Stimulated activated CD4-positive, alpha-beta T cell treated with anti-CD3 and anti-CD28 coated beads, Interleukin-4, amount 100 ng/mL, for 48 hours (primary cell): ENCODE measurements at places on chromosomes 5 and 9.

GRCh38 chr5:80067531-80068245 lies 32.5 kb downstream of the THBS4 start:
- DNase-seq = no peak

DNA sequence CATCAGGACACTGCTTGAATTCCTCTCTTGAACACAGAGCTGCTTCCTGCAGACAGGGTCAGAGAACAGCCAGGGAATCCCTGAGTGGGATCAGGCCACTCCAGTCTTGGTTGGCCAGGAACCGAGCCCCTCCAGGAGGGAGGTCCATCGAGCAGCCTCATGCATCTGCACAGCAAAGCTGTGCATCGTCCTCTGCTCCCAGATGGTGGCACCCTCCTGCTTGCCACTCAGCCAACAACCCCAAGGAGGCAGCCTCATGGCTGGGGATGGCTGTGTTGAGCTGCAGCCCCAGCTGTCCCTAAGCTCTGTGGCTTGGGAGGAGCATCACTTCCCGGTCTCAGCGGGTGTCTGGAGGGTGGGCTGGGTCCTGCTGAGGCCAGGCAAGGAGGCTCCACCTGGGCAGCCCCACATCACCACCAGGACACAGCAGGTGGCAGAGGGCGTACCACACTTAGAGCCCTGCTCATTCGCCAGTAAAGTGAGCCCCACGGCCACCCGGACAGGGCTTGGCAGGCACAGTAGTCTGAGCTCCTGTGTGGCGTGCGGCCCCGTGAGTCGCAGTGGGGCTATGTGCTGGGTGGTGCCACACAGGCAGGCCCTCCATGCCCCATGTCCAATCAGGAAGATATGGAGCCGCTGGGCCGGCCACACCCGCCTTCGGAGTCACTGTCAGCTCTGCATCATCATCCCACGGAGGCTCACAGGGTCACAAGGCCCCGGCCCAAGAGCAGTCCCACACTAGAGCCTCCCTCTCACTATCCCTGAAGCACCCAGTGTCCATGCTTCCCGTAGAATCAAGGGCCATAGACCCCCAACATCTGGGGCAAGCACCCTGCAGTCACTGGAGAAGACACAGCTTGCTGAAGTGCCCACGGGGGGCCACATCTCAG lies 11.9 kb downstream of the LPCAT1 start:
- DNase-seq = no peak

GRCh38 chr5:158751961-158752655 lies 347.6 kb downstream of the EBF1 start:
- DNase-seq = no peak

DNA sequence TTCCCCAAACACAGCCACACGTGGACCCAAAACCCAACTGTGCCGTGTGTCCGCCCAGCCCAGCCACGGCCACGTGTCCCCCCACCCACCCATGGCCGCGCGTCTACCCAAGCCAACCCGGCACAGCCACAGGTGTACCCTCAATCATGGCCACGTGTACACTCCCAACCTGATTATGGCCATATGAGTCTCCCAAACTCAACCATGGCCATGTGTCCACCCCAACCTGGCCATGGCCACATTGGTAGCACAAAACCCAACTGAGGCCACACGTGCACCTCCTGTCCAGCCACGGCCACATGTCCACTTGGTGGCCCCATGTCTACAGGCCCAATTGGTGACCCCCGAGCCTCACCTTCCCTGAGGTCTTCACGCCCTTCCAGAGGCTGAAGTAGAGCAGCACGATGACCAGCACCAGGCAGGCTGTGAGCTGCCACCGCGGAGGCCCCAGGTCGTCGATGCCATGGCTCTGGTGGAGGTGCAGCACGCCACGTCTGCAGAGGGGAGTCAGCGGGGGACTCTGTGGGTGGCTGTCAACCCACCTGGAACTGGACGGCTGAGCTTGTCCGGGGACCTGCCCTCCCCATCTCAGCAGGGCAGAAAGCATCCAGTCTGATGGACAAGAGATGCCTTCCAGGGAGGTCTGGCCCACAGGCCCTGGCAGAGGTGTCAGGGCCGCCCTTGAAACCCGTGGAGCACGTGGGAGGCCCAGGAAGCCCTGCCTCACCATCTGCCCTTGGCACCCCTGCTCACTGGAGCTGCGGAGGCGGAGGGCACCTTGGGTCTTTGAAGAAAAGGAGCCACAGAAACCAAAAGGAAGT lies 23.5 kb downstream of the SLC6A3 start:
- DNase-seq = no peak

GRCh38 chr5:7793895-7794294 lies 57.0 kb downstream of the CFAP90 start:
- no peak for DNase-seq

DNA sequence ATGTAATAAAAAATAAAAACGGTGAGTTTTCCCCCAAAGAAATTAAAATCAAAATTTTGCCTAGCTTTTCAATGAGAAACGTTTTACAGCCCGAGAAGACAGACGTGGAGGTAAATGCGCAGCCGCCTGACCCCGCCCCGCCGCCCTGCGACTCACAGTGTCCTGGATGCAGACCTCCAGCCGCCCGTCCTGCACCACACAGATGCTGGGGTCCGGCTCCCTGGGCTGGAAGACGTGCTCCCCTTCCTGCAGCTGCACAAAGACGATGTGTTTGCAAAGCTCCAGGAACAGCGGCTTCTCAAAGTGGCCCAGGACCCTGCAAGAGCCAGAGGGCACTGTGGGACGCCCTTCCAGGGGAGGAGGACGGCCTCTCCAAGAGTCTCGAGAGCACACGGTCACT lies 7.7 kb downstream of the PNPLA7 start:
- no peak for DNase-seq

GRCh38 chr9:20771729-20772128 lies 87.7 kb downstream of the FOCAD start:
- DNase-seq = no peak

DNA sequence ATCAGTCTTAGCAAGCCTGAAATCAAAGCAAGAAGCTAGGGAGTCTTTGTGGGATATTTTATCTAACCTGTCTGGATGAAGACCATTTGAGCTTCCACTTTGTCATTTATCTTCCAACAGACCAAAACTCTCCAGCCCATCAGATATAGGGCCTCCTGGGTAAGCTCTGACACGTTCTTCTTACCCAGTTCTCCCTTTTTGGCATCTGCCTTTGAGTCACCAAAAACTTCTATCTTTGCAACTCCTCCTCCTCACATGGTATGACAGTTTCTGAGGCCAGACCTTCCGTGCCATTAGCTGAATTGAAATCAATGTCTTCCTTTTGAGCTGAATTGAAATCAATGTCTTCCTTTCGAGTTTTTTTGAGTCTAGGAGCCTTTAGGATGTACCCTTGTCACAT lies 156.6 kb upstream of the SPRY4 start:
- no peak for DNase-seq

GRCh38 chr9:92265154-92265553 lies 28.3 kb downstream of the IARS1 start:
- no peak for DNase-seq

- DNase-seq = no peak
Observed at GRCh38 chr5:117486261-117486660, 911.6 kb upstream of the SEMA6A start.

DNA sequence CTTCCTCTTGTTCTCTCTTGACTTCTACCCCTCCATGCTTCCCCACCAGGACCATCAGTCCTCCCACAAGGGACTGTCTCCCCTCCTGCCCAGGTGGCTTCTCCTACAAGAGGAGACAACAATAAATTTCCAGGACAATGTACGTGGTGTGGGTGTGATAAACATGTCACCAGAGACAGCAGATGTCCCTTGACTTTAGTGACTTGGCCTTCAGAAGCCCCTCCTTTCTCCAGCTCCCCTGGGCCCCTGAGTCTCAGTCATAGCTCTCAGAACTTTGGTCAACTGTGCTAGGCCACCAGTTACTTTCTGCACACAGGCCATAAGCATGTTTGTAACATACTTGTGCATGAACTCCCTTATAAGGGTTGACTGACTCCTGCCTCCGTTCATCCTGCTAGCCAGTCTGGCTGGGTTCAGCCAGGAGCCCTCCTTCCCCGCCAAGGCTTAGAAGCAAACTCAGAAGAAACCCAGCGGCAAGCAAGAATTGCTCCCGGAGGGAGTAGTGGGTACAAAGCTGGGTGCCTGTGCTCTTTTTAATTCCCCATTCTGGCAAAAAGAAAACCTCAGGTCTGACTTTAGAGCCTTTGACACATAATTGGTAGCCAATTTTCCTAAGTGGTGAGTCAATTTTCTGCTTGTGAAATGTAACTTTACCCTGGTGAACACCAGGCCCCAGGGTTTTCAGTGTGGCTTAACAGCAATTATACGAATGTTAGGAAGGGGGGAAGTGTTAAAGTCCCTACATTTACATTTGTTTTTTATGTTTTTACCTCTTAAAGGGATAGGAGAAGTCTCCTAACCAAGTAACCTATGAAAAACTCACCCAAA lies 49.2 kb downstream of the EBF1 start:
- no peak for DNase-seq

DNA sequence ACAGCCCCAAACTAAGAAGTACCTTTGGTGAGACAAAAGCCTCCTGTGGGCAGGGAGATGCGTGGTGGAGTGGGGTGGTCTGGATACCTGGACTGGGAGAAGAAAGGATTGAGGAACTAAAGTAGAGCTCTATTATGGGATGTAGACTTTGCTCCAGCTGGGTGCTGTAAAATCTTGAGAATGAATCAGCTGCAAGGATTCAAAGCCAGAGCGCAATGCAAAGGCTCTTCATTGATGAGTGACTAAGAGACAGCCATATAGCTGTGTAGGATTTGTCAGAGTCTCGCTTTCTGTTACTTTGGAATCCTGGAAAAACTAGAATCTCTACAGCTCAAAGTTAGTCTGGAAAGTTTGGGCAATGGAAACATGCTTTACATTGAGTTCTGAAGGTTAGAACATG lies 159.9 kb downstream of the TAF11L14 start:
- no peak for DNase-seq

DNA sequence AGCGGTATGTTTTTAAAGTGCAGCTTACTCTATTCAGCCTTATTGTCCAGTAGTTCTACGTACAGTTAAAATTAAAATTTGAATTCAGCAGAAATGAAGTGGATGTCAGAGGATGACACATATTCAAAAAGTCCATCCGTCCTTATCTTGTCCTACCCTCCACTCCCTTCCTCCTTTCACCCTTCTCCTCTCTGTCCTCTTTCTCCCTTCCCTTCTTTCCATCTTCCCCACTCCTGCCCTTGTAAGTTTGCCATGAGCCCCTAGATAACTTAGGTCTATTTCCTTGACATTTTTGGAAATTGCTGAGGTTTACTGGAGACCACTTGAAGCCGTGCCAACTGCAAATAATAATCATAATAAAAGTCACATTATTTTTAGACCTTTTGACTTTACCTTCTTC lies 67.6 kb downstream of the TRIO start:
- no peak for DNase-seq

DNA sequence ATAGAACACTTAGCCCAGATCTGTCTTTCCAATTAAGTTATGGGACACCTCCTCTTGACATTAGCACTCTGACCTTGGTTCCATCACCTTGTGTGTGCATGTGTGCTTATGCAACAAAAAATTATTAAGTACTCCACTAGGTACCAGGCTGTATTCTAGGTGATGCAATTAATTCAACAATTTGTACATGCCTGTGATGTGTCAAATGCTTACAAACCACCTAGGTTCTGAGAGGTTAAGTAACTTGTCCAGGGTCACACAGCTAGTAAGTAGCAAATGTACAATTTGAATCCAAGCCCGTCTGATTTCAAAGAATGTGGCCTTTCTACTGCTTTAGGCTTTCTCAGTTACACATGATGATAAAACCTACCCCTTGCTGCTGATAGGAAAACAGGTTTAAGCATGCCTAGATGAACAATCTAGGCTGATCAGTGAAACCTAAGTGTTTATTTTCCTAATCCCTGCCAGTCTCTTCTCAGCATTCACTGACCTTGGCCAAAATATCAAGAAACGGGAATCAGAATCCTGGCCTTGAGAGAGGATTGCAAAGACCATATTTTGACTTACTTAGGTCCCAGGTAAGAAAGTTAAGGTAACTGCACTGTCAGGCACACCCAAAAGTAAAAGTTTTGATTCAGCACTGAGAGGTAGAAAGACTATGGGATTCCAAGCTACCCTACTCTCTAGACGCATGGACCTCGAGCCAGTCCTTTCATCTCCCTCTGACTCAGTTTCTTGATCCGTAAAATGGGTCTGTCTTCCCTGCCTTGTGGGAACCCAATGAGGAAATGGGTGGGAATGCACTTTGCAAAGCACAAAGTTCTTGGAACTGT lies 1.0 kb downstream of the TBC1D2 start:
- no peak for DNase-seq

- no peak for DNase-seq
Observed at GRCh38 chr9:97911528-97911927, 10.8 kb downstream of the TRMO start.

DNA sequence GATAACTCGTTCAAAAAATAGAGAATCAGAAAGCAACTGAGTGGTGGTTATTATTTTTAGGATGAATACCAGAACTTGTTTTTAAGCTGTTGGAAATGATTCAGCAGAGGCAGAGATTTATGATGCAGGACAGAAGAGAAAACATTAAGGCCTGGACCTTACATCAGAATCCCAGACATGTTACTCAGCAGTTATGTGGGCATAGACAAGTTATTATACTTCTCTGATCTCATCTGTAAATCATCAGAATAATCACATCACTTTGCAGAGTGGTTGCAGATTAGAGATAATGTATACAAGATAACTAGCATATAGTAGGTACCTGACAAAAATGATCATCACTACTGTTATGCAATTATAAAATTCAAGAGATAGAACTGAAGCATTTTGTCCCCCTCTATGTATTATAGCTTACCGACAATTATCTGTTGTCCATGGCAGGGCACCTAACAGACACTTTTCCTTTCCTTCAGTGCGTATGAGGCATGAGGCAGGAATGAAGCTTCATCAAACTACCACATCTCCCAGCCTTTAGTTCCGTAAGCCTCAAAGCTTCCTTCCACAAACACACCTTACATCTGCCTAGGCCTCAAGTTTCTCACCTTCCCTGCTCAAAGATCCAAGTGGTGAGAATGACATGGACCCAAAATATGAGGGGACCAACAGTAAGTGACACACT lies 165.9 kb downstream of the DENND1A start:
- no peak for DNase-seq

GRCh38 chr5:12360218-12360617 lies 456.0 kb upstream of the CTNND2 start:
- no peak for DNase-seq

GRCh38 chr9:7245976-7246580 lies 488.3 kb downstream of the KDM4C start:
- DNase-seq = no peak

DNA sequence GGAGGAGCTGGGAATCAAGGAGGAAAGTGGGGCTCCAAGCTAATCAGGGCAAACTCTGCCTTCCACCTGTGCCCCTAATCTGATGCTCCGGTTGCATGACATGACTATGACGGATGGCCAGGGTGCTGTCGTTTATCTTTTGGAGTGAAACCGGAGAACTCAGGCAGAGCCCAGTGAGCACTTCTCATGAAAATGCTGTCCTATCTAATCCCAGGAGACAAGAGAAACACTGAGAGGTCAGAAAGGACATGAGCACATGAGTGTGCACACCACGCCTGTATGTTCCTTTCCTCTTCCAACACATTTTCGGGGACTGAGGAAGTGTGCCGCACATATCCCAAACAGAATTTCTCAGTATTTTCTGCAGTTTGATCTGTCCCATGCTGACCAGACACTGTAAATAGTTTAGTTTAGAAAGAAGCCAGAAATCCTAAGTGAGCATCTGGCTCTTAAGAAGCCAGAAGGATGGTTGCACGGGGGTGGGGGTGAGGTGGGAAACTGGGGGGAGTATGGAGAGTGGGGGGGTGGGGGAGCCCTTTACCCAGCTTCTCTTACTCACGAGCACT lies 217.1 kb downstream of the TSSK1B start:
- no peak for DNase-seq
